Right ventricle myocardium superior (tissue), 1 donor: ENCODE measurements at places on chromosomes 13 and 19. TPM values are rescaled to one million over a fixed set of nuclear protein-coding genes. Genes with fewer than 3 reads are reported as not detected.

DNA sequence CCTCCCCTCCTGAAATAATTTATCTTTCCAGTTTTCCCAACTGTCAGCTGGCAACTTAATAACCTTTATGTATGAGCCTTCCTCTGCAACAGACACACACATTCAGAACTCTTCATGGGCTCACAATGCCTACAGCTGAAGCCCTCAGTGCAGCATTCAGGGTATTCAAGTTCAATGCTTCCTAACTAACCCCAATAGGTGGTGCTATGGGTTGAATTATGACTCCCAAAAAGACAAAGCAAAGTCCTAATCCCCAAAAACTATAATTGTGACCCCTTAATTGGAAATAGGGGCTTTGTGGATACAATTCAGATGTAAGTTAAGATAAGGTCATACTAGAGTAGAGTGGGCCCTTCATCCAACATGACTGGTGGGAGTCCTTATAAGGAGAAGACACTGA lies 202.2 kb downstream of the SUCLA2 start:
- no peak for DNase-seq

The ZNF525 gene
- total RNA-seq: 4.7 TPM

DNA sequence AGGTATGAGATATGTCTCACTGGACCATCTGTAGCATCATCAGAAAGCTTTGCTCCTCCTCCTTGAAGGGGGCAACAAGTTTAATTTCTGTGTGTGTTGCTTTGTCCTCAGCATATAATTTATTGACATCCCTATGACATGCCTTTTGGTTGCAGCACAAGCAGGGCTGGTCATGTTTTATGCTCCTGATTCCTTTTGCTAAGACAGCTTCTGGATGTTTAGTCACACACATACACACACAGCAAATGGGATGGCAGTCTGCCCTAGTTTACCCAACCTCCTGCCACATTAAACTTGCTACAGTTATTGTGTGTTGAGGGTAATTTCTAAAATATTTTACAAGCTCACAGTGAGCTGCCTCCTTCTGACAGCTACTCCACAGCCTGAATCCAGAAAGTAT lies 217.9 kb upstream of the RXFP2 start:
- DNase-seq: no peak

- DNase-seq: no peak
Measured at GRCh38 chr19:2627855-2628254, 74.6 kb downstream of the GNG7 start.

The TSKS gene
- 0.86 TPM for total RNA-seq

DNA sequence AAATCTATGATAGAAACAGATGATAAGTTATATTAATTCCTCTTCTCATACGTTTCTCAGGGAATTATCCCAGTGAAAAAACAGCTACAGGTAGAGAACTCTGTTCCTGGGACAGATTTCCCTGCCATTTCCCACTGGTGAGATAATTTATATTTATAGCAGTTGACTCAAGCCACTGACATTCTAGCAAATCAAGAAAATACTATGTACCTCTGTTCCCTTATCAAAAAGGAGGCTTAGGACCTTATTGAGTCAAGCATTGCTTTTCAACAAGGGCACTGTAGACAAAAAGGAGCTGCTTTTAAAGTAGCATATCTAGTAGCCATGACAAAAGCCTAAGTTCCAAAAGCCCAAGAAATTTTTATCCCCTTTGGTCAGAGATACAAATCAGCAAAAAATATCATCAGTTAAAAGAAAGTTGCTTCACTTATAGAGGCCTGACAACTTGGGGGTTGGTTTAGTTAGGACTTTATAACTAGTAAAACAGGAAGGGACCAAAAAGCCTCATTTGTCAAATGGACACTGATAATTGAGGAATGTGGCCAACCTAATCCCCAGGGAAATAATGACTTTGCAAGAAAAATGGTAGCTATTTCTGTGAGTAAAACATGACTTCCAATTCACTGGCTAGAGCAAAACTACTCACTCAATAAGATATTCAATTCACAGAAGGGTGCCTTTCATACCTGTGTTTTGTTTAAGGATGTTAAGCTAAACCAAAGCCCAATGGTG lies 652.5 kb downstream of the SLITRK1 start:
- DNase-seq: no peak

The LHFPL6 gene
- total RNA-seq: 53.0 TPM

GRCh38 chr19:46475986-46476385 lies 4.6 kb upstream of the PNMA8A start:
- DNase-seq: no peak

The ECSIT gene
- 178 TPM for total RNA-seq

The KLF2 gene
- total RNA-seq: 67.6 TPM

GRCh38 chr13:110400786-110401533 lies 93.9 kb downstream of the COL4A2 start:
- DNase-seq: no peak

- DNase-seq: no peak
Measured at GRCh38 chr13:48199404-48199946, 33.5 kb upstream of the ITM2B start.

DNA sequence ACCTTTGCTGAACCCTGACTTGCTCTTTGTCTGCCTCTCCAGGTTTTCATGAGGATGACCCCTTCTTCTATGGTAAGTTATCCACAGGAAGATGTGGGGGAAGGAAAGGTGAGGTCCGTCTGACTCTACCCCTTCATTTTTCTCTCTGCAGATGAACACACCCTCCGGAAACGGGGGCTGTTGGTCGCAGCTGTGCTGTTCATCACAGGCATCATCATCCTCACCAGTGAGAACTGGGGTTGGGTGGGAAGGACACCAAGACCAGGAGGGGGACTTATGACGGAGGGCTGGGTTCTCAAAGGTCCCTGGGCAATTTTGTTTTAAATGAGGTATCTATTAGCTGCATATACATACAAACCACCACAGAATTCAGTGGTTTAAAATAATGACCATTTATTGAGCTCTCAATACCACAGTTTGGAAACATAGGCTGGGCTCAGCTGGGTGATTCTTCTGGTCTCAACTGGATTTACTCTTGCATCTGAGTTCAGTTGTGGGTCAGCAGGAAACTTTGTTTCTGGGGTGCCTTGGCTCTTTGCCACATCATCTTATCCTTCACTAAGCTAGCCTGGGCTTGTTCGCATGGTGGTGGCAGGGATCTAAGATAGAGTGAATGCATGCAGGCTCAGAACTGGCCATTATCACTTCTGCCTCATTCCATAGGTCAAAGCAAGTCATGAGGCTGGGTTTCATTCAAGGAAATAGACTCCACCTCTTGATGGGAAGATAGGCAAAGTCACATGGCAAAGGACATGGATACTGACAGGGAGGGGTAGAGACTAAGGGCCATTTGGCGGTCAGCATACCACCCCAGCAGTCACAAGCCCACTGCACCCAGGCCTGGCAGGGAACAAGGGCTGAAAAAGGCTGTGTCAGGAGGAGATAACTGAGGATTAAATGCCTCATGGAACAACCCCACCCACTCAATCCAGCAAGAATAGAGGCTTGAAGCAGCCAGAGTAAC lies 11.8 kb downstream of the FXYD5 start:
- no peak for DNase-seq

DNA sequence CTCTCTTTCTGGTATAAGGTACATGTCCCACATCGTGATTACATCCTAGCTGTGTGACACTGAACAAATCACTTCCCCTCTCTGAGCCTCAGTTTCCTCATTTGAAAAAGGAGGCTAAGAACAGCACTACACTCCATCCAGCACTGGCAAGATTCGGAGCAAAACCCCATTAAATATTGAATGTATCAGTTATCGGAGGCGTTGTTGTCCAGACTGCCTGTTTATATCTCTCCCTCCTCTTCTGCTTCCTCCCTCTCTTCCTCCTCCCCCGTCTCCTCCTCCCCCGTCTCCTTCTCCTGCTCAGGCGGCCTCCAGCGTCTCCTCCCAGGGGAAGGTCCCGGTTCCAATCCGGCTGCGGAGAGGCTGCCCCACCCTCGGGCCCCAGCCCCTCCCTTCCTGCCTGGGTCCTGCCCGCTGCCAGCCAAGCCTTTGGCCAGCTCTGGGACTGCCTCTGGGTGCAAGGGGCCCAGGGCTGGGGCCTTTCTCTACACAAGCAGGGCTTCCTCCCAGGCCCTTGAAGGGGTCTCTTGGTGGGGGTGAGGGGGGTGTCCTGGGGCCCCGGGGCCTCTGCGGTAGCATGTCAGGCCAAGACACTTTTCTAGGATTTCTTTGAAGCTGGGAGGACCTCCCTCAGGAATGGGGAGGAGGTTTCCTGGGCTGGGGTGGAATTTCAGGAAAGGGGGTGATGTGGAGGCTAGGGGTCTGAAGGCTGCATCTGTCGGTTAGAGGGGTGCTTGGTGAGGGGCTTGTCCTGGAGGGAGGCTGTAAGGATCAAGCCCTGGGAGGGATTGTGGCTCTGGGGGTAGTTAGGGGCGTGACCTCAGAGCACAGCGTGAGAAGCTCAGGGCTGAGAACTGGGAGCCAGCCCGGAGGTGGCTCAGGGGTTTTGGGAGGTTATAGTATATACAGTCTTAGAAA lies 1.9 kb downstream of the RRAS start:
- peak; percentile 94 for DNase-seq

The ADGRE1 gene
- 0.24 TPM for total RNA-seq

GRCh38 chr13:32989942-32990341 lies 26.3 kb upstream of the KL start:
- no peak for DNase-seq

The ANGPTL8 gene
- 0.40 TPM for total RNA-seq

- no peak for DNase-seq
Measured at GRCh38 chr13:79995334-79995733, 345.6 kb downstream of the SPRY2 start.

DNA sequence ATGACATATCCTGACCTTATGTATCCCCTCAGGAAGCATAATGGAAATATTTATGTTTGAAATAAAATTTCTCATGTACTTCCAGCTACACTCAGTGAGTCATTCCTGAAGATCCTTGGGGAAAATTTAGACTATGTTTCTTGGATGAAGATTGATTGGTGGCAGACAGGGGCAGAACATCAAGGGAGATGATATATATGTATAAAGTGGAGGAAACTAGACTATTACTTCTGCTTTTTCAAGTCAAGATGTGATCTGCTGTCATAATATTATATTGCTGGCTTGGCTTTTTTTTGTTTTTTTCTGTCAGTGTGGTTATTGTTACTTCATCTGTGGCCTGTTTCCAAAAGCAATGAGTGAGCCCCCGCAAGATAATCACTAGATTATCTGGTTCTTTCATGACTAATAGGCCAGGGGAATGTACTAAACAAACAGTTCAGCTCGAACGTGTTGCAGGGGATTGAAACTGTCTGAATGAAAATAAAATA lies 87.2 kb upstream of the TNFSF11 start:
- DNase-seq: no peak

GRCh38 chr19:10911579-10912363 lies 16.7 kb downstream of the YIPF2 start:
- DNase-seq: no peak

DNA sequence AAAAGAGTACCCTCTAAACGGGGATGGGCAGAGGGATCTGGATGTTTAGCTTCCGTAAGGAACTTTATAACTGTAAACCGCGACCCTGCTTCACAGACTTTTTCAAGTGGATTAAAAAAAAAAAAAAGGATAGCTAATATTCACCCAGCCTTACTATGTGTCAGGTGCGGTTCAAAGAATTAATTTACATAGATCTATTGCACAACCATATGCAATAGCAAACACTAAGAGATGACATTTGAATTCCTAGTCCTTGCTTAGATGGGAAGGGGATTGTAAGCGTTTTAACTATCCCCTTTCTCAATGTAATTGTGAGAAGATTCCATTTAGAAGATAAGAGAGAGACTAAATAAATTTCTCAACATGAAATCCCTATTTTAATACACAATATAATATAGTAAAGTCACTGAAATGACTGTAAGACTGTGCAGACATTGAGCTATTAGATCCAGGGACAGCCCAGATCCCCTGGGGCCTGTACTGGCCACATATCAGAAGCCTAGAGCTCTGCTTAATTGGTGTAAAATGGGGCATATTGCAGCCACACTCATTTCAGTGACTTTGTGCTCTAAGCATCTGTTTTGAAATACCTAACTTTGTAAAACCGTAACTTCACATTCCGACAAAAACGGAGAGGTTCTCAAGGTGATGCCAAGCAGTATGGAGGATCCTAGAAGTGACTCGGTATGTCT lies 13.6 kb downstream of the LATS2 start:
- DNase-seq: no peak

- no peak for DNase-seq
Measured at GRCh38 chr19:6751189-6751588, 11.7 kb downstream of the TRIP10 start.

DNA sequence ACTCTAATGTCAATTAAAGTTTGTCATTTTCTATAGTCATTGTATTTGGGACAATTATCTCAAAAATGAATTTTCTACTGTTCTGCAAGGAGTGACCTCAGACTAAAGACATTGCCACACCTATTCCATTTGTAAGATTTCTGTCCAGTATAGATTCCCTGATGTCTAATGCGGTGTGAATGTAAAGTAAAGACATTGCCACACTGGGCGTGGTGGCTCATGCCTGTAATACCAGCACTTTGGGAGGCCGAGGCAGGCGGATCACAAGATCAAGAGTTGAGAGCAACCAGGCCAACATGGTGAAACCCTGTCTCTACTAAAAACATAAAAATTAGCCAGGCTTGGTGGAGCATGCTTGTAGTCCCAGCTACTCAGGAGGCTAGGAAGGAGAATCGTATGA lies 13.8 kb upstream of the ZNF83 start:
- DNase-seq: no peak

DNA sequence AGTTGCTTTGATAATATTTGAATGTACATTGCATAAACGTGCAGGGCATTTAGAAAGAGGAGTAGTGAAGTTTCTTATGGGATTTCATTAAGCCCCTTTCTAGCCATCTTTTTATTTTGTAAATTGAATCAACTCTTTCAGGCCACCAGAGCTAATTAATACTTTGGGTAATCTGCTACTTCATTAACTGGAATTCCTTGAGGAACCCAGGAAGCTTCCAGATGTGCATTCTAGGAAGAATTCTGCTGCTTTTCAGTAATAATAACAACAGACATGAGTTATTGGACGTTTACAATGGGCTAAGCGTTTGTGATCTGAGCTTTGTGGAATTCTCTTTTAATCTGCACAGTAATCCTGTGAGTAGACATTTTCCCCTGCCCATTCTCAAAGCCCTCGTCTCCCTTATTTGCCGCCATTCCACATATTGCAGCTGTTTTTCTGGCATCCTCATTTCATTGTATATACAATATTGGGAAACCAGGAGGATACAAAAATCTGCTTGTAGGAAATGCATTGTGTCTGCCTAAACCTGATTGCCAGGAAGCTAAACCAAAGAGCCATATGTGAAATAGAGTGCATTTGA lies 103.9 kb downstream of the HS6ST3 start:
- DNase-seq: no peak

GRCh38 chr19:2747349-2747748 lies 7.5 kb upstream of the SLC39A3 start:
- DNase-seq: no peak

- DNase-seq: no peak
Measured at GRCh38 chr19:1844513-1845124, 3.7 kb downstream of the REXO1 start.

The ICAM5 gene
- total RNA-seq: 0.11 TPM

The ZFR2 gene
- not detected for total RNA-seq

The BSPH1 gene
- not detected for total RNA-seq

- no peak for DNase-seq
Measured at GRCh38 chr19:39867952-39868351, 21.8 kb upstream of the FBL start.
